ENCODE measurements at places on chromosomes 7 and 10. TPM values are rescaled to one million over a fixed set of nuclear protein-coding genes. Genes with fewer than 3 reads are reported as not detected.

Gene GLUD1
- total RNA-seq, result 118 TPM

Gene CDCA7L
- total RNA-seq, result 12.6 TPM

DNA sequence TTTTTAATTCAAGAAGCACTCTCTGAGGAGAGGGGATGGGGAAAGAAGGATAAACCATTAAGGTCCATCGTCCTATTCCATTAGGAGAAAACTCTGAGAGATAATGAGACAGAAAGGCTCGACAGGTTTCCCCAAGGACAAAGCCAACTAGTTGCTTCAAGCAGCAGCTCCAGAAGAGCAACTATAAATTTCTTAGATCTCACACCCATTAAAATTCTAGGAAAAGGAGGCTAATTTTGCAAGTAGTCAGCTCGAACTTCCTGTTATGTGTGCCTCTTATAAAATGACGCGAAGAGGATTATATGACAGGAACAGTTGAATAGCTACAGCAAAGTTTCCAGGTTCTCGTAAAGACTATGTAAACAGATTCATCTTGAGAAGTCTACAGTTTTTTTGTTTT lies 52.0 kb upstream of the ST8SIA6 start:
- DNase-seq, result no peak

DNA sequence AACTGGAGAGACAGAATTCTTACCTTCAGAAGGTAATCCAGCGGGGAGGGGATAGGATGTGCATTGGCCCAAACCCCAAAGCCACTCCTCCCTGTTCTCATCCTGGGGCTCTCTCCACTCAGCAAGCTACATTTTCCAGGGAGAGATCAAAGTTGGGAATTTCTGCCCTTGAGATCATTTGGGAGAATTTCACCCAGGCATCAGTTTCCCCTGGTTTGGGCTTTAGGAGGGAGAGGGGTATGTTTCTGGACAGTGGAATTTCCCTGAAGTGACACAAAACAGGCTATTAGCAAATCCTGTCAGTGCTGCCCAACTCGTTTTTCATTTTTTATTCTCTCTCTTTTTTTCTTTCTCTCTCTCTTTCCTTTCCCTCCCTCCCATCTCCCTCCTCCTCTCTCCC lies 35.7 kb downstream of the CYP17A1 start:
- DNase-seq, result no peak

DNA sequence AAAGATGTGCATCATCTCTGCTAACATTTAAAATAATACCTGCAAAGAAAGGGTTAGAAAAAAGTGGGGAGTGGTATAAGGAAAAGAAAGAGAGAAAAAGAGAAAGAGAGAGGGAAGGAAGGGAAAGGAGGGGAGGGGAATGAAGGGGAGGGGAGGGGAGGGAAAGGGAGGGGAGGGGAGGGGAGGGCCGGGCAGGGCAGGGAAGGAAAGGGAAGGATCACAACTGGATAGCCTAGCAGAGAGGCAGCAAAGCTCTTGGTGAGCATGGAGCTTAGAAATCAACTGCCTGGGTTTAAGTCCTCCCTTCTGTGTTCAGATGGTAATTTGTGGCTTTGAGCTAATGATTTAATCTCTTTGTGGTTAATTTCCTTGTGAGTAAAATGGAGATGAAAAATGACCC lies 5.4 kb upstream of the FAM237B start:
- no peak for DNase-seq

DNA sequence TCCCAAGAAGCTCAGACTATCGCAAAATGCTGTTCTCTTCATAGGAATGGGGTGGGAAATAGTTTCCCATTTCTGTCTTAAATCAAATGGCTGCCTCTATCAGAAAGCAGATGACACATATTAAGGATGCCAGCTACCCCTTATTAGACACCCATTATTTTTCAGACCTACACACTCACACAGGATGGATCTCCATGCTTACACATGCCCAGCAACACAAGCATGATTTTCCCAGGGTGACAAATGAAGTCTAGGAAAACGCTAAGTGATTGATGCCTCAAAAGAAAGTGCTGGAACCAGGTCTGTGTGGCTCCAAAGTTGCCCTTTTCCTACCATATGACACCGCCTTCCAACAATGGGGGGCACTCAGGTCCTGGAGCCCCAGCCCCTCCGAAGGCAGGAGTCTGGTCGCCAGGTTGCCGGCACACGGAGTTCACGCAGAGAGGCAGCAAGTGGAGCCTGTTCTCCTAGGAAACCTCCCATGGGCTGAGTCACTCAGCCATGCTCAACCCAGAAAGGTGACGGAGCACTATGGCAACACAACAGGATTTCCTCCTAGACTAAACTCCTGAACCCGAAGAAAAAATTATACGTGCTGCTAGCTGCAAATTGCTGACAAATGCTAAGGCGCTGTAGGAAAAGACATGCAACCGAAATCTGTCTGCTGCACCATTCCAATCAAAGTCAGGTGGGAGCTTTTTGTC lies 19.8 kb downstream of the VOPP1 start:
- no peak for DNase-seq

DNA sequence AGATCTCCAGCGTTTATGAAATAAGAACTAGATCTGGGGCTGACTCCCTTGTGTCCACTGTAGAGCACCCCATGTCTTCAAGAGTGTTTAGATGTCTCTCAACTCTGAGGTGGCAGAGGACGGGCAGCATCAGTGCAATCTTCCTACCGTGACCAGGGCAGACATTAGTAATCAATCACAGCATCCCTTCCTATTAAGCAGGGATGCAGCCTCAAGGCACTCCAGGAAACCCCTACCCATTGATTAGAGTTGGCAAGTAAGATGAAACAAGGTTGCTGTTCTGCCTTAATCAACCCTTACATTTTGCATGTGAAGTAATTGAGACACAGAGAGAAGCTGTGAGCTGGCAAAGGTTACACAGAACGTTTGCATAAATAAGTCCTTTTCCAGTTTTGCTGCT lies 283.7 kb upstream of the ZMIZ1 start:
- no peak for DNase-seq

- no peak for DNase-seq
Observed at GRCh38 chr7:82339958-82340357, 103.6 kb downstream of the CACNA2D1 start.

DNA sequence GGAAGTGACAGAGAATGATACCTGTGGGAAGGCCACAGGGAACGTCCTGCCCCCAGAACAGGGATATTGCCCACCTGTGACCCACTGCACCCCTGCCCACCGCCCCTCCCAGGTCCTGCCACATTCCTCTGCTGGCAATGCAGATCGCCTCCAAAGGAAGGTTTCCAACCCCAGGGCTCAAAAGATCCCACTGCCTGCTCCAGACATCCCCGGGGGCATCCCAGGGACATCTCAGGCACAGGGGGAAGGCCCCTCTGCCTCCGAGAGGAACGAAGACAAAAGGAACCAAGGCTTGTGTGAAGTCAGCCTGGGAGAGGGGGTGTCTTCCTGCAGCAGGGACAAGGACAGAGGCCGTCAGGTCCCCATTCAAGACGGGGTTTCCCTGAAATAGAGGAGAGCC lies 28.5 kb downstream of the NUDT1 start:
- DNase-seq, result no peak

DNA sequence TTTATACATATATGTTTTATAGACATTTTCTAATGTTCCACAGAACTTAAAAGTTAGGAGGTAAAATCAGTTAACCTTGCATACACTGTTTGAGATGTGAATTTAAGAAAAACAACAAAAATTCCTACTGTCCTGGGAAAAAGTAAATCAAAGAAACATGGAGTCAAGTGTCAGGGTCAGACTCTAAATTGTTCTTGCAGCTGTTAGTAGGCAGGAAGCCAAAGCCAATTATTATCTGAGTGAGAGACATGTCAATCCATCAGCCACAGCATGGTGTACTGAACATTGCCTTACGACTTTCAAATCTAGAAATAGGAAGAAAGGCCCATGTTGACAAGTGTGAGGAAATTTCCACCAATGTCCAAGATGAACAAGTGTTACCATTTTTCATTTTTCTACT lies 461.2 kb upstream of the MBL2 start:
- no peak for DNase-seq

DNA sequence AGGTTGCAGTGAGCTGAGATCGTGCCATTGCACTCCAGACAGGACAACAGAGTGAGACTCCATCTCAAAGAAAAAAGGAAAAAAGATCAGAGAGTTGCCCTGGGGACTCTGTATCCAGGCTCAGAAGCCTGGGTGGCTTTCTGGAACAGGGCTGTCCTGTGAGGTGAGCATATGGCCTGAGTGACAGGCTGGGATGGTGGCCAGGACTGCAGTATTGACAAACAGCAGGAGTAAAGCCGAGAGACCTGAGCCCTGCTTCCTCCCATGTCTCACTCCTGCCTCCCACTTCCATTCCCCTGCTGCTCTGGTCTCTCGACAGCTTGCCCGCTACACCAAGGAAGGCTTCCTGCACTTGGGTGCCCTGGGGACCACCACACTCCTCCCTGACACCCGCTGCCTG lies 578.5 kb downstream of the GALNT17 start:
- no peak for DNase-seq

GRCh38 chr10:98295907-98296306 lies 27.9 kb upstream of the LOXL4 start:
- no peak for DNase-seq

GRCh38 chr7:1041551-1042491 lies 2.5 kb upstream of the GPR146 start:
- no peak for DNase-seq

DNA sequence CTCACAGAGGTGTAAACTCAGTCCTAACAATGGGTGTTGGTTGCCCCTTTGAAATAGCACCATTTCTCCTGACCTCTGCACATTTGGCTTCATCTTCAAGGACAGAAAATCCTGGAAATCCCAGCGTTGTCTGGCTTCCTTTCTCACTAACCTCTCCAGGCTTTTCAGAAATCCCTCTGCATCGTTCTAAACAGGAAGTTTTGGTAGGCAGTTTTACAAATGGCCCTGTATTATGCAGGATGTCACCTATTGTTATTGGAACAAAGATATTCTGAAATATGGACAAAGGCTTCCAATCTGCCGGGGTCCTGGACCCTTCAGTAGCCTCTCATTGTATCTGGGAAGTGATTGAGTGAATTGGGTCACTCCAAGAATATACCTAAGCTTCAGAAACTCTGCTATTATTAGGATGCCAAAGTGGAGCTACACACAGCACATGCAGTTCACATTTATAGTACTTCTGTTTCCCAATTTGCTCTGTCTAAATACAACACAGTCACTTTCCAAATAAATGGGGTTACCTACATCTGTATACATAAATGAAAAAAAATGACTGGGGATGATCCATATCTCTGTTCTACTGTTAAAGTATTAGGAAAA lies 134.8 kb upstream of the KLF6 start:
- no peak for DNase-seq

Measured in cardiac septum (tissue), 1 donor.